ENCODE measurements at places on chromosomes 2 and 18.

- no peak for DNase-seq
Observed at GRCh38 chr2:127644066-127645025, 1.6 kb upstream of the GPR17 start.

DNA sequence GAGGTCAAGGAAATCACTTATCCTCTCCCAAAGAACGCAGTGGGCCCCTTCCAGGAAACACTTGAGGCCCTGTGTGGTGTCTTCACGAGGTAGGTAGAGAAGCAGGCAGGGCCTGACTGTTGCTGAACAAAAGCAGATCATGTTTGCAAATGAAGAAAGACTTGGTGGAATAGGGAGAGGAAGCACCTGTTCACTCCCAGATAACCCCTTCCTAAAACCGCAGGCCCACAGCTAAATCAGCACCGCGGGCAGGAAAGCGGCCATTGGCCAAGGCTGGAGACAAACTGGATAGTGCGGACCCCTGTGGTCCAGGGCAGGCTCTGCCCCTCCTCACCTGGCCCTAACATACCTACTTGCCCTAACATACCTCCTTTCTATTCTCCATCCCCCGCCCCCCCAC, 64.9 kb upstream of the KLHL29 start:
- DNase-seq, result no peak

DNA sequence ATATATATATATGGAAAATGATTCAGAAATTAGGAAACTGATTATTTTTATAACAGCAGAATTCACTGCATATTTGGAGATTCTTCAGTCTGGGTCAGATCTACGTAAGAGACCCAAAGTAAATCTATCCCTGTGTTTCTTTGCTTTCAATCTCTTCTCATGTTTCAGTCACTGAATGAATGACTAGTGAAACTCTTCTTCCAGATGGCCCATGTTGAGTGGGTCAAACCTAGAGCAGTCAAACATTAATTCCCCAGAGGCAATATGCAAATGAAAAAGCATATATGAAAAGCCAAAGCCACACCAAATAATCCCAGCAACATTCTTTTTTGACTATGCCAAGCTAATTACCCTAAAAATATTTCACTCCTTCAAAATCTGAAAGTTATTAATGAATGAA, 317.3 kb downstream of the RBM43 start:
- DNase-seq, result no peak

DNA sequence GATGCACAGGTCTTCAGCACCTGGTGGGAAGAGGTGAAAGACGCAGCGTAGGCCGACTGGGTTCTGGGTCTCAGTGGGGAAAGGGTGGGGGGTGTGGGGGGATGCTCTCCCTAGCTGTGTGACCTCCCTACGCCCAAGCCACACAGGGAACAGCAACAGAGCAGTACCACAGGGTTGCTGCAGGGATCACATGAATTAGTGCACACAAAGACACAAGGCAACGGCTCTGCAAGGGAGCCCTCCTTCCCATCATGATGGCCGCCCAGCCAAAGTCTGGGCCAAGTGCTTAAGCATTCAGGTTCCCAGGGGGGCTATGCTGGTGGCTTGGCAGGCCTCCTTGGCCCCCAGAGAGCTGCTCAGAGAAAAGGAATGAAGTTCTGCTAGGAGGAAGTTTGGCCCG, 28.2 kb upstream of the GBX2 start:
- DNase-seq, result no peak

GRCh38 chr2:27655155-27655951, 8.1 kb downstream of the SUPT7L start:
- DNase-seq, result no peak

DNA sequence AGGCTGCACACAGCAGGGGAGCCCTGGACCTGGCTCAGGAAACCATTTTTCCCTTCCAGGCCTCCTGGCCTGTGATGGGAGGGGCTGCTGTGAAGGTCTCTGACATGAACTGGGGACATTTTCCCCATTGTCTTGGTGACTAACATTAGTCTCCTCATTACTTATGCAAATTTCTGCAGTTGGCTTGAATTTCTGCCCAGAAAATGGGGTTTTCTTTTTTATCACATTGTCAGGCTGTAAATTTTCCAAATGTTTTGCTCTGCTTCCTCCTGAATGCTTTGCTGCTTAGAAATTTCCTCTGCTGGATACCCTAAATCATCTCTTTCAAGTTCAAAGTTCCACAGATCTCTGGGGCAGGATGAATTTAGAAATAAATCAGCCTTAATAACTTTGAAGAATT, 78.2 kb downstream of the EHBP1 start:
- DNase-seq, result no peak

- no peak for DNase-seq
Observed at GRCh38 chr2:142757111-142757510, 120.4 kb upstream of the KYNU start.

DNA sequence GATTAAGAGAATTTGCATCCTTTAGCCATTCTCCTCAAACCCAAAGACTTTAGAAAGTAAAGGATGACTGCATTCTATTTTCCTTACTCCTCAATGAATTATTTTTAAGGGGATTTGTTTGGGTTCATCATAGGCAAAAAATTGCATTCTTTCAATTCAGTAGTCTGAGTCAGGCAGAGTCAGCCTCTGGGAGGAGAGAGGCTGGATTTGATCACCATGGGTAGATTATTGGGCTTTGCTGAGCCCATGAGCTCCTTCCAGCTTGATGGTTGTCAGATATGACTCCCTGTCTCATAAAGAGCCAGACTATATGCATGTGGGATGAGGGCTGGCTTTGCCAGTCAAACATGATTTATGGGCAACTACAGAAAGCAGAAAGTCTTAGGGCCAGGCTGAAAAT, 101.2 kb downstream of the KCNS3 start:
- DNase-seq, result no peak

DNA sequence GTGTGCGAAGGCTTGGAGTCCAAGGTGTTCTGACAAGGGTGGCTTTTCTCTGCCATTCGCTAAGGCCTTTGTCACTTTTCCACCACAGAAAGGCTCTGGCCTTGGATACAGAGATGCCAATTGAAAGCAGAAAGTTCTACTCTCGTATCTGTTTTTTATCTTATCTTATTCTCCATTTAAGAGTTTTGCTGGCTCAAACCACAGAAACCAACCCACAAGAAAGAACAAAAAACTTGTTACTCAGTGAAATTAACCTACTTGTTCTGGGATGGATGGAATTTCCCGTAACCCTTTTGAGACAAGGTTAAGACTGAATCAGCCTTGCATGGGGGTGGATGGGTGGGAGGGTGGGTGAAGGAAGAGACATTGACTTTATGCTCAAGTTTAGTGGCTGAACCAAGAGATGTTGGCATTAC, 221.7 kb downstream of the CDH20 start:
- DNase-seq, result no peak

DNA sequence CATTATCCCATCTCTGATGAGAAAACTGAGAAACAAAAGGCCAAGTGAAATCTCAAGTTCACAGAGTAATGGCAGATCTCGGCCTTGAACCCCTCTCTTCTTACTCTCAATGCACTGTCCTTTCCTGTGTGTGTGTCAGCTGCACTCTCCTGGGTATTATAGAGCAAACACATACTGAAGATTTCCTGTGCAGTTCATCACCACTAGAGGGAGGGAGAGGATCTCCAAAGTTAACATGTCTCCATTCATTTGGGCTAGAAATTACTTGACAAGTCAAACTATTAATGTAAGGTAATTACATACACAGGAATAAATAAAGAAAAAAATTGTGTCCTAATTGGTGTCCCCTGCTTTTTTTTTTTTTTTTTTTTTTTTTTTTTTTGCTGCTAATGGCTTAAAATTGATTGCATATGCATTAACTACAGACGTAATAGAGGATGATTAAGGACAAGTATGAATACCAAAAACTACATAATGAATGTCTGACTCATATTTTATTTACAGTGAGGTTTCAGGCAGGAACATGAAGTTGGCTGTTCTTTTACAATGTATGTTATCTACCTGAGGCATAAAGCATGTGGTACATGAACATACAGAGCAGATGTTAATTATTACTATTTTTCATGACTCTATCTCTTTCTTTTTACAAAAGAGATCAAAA, 269.2 kb downstream of the NYAP2 start:
- DNase-seq, result peak; percentile 67

GRCh38 chr18:13501891-13502290, 224.5 kb downstream of the FAM210A start:
- DNase-seq, result no peak

GRCh38 chr2:31233741-31234682, at the start of gene EHD3:
EHD3 (plus strand) TSS chr2:31234152; CDS start chr2:31234622, 470 bp downstream.
- DNase-seq, result peak; percentile 73

DNA sequence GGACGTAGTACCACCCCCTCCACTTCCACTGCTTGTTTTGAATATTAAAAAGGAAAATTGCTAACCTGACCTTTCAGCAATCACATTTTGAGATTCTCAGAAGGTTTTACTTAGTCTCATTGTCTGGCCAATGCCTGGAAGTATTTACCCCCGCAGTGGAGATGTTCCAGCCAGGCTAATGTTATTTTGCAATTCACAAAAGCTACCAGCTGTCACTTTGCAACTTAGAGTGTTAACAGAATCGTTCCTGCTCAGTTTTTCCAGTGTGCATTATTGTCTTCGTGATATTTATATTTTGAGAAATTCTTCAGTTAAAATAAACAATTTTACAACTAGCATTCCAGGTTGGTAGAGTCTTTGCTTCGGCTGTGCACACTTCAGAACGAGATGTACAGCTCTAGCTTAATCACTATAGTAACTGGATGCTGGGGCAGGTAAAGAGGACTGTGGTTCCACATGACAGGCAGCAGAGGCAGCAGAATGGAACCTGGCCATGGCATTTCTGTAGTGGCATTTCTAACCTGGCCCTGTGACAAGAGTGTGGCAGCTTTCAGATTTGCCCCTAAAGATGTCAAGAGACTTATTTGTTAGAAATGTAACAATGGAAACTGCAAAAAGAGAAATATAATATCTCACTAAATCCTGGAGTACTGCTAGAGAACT, 85.1 kb downstream of the DTNA start:
- DNase-seq, result no peak

- no peak for DNase-seq
Observed at GRCh38 chr2:67065046-67065445, 332.1 kb upstream of the ETAA1 start.

- DNase-seq, result no peak
Observed at GRCh38 chr18:25454270-25454659, 102.3 kb upstream of the ZNF521 start.

GRCh38 chr18:30682672-30683071, 359.9 kb downstream of the DSC3 start:
- no peak for DNase-seq

- DNase-seq, result no peak
Observed at GRCh38 chr2:209763106-209763505, 8.5 kb upstream of the UNC80 start.

DNA sequence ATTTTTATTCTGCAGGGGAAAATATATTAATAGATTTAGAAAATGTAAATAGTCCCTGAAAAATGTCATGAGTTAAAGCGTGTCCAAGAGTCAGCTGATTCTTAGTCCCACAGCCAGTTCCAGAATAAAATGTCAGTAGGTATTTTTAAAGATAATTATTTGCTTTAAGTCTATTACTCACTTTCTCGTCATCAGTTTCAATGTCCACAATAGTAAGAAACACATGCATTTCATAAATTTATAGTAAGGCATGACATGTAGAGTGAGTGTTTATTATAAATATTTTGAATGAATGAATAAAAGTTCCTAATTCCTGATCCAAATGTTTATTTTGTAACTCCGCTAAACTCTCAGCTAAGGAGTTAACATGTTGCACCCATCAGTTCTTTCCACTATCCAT, 1044.0 kb upstream of the PIK3C3 start:
- no peak for DNase-seq

DNA sequence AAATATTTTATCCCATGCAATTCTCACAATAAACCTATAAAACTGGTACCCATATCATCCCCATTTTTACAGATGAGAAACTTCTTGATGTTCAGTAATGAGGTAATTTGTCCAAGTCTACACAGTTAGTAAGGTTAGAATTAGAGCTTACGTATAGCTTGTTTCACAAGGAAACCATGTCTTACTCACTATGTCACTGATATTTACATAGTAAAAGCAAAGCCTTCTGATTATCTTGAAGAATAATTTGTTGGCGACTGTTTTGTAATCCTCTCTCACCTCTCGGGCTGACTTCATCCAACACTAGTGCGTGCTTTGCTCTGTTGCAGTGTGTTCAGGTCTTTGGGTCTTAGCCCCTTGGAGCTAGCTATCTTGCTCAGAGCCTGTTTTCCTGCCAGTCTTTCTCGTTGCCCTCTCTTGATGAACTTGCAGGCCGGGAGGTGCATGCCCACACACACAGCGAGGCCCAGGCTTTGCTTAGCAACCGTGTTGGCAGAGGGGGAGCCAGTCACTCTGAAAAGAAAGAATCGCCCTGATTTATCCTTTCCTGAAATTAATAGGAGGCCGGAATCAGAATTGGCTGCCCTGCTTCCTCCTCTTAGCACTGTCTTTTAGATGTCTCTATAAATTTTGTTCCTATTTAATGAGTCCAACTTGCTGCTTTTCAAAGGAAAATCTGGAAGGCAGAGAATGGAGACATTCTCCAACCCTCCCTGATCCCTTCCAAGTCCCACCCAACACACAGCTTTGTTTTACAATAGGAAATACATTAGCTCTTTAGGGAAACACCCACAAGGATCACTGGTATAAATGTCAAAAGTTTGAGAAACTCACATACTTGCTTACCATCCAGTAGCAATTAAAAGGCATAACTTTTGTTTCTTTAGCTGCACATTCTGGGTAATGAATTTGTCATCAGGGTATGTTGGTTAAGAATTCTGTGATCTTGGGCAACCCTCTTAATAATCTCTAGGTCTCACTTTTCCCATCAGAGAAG, 97.6 kb upstream of the SEC11C start:
- DNase-seq, result no peak

DNA sequence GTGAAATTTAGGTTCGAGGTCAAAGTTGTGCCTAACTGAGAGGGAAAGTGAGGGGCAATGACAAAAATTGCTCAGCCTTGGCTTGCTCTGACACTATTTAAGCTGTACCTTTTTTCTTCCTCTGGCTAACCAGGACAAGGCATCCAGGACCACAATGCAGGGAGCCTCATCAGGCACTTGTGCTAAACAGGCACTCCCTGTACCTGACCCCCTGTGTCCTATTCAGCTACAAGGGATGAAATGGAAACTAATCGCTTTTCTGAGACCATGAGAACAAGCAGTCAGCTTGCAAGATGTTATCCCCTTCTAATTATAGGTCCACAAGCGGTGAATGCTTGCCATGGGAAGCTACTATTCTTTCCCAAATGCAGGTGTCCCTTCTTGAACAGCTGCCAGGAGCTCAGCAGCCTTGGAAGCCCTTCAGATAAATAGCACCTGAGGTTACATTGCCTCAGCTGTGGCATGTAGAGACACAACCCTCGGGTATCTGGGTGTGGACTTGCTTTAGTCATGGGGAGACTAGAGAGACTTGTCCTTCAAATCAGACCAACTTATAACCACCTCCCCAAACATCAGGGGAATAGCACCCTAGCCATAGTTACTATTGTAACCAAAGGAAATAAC, 19.1 kb upstream of the ITGA6 start:
- no peak for DNase-seq

DNA sequence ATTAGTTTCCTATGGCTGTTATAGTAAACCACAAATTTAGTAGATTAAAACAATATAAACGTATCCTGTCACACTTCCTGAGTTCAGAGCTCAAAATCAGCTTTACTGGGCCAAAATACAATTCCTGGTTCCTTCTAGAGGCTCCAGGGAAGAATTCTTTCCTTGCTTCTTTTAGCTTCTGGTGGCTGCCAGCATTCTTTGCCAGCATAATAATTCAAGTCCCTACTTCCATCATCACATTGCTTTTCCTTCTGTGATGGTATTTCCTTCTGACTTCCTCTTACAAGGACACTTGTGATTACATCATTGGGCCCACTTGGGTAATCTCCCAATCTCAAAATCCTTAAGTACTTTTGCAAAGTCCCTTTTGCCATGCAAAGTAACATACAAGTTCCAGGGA, 40.6 kb downstream of the MOB4 start:
- DNase-seq, result no peak

GRCh38 chr2:37468170-37468569, 123.7 kb downstream of the QPCT start:
- DNase-seq, result no peak

Measured in HFF-Myc (cell line).